ENCODE measurements at places on chromosomes 7 and 10.
A peak's percentile ranks its signal among the peaks of the same experiment; 100 is the strongest.

DNA sequence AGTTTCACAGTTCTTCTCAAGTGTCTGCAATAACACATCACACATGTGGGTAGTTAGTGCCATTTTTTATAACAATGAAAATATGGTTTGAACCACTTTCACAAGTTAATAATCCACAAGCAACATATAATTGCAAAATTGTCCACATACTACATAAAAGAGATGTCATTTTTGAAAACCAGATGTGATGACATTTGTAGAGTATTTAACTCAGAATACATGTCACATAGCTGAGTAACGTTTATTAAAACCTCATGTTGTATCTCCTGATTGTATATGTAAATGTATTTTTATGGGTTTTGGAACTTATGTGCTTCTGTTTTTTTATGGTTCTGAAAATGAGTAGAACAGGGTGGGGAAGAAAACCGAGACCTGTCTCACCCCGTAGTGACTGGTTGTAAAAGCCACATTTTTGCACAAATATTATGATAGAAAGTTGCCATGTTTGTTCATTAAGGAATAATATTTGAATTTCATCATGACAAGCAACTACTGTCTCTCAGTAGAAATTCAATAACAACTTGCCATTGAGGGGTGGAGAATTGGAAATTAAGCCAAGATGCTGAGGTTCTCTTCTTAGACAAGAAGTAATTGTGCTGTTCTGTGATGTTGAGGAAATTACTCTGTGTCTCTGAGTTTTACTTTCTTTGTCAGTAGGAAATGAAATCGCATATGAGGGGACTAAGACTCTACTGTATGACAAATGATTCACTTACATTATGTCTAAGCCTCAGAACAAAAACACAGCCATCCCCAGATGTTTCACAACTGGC, 29.2 kb upstream of the EGFR start:
- peak; percentile 46 for DNase-seq

DNA sequence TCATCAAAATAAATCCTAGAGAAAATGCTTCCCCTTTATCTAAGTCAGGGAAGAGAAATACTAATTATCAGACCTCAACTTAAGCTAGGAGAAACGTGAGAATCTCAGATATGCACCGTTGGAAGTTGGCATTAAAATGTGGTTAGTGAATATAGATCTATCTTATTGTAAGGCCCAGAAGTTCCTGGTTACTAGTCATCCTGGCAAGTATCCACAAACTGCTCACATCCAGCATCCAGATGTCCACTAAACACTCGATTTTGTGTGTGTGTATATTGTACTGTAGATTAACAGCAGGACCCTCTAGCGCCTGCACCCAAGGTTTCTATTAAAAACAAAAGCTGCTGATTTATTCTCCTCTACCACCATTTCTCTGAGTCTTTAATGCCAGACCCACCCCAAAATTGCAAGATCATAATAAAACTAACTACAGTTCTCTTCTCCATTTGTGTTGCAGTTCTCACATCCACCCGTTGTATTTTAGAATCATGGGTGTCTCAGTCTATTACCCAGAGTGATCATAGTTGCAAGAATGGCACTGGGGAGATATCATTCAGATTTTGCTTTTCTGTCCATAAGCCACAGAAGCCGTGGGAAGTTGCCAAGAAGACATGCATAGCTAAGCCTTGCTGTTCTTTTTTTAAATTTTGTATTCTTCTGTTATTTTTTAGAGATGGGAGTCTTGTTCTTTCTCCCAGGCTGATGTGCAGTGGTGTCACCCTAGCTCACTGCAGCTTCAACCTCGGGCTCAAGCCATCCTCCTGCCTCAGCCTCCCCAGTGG, 165.4 kb downstream of the KIAA1217 start:
- DNase-seq = peak; percentile 88

GRCh38 chr10:78335691-78336401, 302.2 kb downstream of the RPS24 start:
- no peak for DNase-seq

DNA sequence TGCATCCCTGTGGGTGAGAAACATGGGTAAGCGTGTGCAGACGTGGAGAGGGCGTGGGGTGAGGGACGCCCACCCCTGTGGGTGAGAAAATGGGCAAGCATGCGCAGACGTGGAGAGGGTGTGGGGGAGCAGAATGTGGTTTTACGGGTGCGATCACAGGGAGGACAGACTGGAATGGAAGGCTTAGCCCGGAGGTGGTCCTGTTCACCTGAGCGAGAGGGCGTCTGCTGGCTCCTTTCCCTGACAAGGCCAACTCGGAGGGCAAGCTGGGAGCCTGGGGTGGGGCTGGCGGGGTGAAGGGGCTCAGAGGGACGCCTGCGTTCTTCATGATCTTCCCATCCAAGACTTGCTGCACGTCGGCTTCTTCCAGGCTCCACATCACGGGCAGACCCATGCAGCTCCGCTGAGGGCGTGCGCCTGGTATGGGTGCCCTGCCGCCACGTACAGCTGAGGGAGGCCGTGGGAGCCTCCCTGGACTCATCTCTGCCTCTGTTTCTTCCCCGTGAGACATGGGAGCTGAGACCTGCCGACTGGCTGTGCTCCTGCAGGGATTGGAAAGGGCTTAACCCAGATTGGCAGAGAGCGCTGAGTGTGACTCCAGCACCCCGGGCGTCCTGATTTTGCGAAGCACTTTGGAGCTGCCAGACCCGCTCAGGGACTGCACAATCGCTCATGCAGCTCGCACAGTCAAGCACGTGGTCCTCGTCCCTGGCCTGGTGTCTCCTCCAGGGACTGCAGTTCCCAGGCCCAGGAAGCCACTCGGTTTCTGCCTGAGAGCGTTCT, 74.3 kb upstream of the SHH start:
- DNase-seq = no peak

DNA sequence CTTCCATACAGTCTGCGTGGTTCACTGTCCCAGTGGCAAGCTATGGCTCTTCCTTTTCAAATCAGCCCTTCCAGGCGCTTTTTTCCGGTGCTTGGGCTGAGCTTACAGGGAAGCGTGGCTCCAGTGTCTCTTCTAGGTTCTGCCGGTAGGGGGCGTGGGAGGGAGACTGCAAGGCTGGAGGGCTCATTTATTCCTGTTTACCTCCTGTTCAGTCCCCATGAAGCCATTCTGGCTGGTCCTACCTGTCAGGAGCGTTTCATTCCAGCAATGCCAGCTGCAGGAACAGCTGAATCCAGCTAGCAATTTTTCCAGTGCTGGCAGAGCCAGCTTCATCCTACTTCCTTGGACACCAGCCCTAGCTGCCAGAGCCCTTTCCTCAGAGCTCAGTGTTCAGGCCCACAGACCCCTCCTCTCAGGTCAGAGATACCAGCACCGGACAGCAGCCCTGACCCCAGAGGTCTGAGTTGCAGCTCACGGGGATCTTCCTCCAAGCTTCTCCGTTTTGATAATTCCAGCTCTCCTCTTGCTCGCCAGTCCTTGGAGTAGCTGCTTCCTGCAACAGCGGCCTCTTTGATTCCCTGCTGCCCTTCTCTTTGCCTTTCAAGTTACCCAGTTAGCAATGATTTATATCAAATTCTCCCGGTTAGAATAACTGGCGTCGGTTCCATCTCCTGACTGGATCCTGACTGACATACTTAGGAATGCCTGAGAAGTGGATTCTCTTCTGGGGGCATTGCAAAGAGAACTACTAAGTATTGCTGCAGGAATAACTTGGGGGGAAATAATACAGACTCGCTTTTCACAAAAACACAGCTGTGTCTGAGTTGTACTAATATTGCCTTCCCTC, 129.8 kb downstream of the FRMD4A start:
- DNase-seq = peak; percentile 42

DNA sequence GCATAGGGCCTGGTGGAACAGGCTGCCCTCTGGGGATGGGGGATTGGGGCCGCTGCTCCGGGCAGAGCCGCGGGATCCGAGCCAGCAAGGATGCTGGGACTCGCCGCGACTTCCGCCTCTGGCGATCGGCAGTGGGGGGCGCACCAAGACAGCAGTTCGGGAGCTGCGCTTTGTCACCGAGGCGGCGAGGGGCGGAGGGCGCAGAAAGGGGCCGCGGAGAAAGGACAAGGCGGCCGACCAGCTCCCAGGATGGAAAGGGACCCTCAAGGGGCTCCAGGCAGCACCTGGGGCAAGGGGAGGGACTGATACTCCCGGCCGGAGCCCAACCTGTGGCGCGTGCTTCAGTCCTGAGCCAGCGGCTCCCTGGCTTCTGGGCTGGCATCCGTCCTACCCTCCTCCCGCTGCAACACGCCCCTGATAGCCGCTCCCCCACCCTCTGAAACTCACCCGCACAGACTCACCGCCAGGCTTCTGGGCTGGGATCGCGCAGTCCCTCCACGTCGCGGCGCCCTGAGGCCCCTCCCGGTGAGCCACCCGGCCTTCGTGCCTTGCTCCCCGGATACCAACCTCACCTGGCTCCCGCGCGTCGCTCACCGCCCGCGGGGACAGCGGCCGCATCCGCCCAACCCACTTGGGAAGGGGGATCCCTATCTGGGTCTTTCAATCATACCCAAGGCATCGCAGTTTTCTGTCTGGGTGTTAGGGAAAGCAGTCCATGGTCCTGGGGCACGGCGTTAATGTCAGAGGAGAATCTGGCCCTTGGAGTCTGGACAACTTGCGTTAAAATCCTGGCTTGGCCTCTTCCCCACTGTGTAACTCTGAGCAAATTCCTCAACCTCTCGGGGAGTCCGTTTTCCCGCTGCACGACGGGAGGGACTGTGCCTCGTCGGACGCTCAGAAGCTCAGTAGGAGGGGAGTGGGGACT, 7.0 kb upstream of the EVX1 start:
- DNase-seq = peak; percentile 29

GRCh38 chr10:5515948-5516761, 8.6 kb upstream of the CALML3 start:
- no peak for DNase-seq

Measured in fibroblast of skin of right biceps (primary cell).